ENCODE measurements at places on chromosomes 12 and 14.
A peak's percentile ranks its signal among the peaks of the same experiment; 100 is the strongest.

DNA sequence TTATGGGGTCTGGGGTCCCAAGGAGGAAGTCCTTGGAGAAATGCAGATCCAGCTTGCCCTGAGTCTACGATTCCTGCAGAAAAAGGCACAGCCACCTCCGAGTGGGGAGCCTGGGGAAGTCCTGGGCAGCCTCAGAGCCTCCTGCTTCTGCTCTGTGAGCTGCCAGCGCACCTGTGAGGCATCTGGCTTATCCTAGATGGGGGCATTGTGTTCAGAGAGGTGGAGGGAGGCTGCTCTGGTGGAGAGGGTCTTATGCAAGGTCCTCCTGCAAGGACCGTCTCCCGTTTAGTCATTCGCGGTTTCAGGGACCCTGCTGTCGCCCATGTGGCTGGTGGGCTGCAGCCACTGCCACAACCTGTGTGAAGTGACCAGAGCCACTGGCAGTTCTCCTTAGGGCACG is 53.0 kb upstream of the PRMT8 start:
- DNase-seq, result no peak

DNA sequence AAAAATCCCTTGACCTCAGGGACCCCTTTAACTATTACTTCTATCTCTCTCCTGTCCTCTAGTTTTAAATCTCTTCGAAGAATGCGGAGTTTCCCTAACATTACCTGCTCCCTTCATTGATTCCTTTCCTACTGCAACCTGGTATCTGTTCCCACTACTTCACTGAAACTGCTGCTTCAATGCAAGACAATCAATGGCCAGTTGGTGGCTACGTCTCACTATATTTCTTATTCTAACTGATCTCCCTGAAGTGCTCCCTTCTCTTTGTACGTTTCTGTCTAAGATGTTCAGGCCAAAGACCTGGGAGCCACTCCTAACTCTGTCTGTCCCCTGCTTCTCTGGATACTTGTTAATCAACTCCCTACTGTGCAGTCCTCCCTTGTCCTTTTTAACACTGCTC is 10.3 kb upstream of the KCNA1 start:
- DNase-seq, result no peak

- no peak for DNase-seq
These were observed 310.0 kb downstream of the ADAMTS20 start for GRCh38 chr12:43241986-43242385.

DNA sequence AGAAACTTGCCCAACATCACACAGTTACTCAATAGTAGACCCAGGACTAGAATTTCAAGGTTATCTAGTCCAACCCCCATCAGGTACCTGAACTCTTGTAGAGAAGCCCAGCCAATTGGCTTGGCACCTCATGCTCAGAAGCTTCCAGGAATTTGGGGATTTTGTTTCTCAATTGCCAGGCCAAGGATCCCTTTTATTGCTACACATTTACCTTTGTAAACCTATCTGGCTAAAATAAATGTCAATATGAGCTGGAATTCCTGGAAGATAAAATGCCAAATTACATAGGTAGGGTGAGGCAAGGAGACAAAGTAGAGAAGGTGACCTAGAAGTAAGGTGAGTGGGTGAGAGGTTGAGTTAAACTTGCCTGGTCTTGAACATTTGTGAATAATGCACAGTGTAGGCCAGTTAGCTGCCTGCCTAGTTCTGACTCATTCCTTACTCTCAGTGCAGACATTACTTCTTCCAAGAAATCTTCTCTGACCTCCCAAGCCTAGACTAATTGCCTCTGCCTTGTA is 36.3 kb downstream of the SDR9C7 start:
- no peak for DNase-seq

DNA sequence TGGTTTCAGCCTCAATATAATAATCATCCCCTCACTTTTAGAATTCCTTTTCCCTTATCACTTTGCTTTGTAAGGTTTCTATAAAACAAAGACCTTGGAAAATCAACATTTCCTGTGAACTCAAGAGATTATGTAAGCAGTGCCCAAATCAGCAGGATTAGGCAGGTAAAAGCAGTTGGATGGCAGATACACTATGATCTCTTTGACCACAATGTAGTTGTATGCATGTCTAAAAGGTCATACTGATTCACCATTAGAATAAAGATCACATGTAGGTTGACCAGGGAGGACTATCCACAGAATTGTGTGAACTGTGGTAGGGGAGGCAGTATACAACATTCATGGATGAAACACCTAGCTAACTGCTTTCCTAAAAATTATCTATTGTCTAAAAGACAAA is 57.5 kb downstream of the DENND5B start:
- DNase-seq, result no peak

- no peak for DNase-seq
These were observed 82.4 kb upstream of the DIO3 start for GRCh38 chr14:101478796-101479410.

DNA sequence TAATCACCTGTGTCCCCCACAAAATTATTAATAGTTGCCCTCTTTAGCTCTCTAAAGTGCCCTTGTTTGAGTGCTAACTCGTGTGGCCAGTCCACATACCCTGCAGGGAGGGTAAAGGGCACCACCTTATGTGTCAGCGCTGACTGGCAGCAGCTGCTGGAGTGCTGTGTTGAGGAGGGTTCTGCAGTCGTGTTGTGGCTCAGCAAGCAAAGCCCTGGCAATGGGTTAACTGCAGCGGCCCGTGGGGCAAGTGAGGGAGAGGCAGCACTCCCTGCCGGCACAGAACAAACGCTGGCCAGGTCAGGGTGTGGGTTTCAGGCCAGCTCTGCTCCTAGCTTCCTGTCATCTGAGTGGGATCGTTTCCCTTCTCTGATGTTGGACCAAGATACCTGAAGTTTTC is 369.8 kb downstream of the CACNA1C start:
- DNase-seq, result no peak

- DNase-seq, result no peak
These were observed 28.6 kb upstream of the HSP90B1 start for GRCh38 chr12:103901518-103902173.

DNA sequence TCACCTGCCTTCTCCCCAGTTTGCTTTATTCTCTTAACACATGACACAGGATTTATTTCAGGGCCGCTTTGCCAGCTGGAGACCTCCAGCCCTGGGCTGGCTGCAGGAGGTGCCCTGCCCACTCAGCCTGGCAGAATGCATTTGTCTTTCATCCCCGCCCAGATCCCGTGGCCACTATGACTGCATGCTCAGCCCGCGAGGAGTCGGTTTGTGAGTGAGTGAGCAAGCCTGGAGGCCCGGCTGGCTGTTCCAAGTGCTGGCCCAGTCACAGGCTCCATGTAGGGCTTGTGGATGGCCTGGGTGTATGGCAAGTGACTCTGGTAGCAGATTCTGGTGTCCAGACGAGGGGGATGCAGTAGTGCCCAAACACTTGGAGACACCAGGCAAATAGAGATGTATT is 2.1 kb downstream of the TDP1 start:
- no peak for DNase-seq

- DNase-seq, result no peak
These were observed 66.2 kb downstream of the RNF34 start for GRCh38 chr12:121465921-121466793.

GRCh38 chr12:9626821-9627220 is 19.1 kb upstream of the KLRB1 start:
- no peak for DNase-seq

GRCh38 chr12:8661016-8661415 is 1.6 kb downstream of the MFAP5 start:
- no peak for DNase-seq

GRCh38 chr14:93546642-93547041 is 115.9 kb downstream of the UNC79 start:
- DNase-seq, result no peak

DNA sequence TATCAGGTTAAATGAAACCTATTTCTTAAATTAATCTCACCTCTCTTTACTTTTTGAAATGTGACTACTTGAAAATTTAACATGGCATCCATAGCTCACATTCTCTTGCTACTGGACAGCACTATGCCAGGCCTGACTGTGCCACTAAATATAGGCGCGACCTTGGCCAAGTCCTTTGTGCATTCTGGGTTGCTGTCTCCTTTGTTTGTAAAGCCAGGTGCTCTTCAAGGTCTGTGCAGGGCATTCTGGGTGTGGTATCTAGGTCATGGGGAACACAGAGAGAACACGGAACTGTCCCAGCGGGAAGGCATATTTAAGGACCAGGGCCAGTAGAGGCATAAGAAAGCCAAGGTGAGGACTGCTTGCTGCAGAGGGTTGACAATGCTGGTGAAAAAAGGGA is 121.2 kb downstream of the ZNF664 start:
- DNase-seq, result no peak

- no peak for DNase-seq
These were observed 822 bp upstream of the EIF2B2 start for GRCh38 chr14:75001899-75002298.

GRCh38 chr14:87343652-87344051 is 649.3 kb downstream of the GALC start:
- no peak for DNase-seq

DNA sequence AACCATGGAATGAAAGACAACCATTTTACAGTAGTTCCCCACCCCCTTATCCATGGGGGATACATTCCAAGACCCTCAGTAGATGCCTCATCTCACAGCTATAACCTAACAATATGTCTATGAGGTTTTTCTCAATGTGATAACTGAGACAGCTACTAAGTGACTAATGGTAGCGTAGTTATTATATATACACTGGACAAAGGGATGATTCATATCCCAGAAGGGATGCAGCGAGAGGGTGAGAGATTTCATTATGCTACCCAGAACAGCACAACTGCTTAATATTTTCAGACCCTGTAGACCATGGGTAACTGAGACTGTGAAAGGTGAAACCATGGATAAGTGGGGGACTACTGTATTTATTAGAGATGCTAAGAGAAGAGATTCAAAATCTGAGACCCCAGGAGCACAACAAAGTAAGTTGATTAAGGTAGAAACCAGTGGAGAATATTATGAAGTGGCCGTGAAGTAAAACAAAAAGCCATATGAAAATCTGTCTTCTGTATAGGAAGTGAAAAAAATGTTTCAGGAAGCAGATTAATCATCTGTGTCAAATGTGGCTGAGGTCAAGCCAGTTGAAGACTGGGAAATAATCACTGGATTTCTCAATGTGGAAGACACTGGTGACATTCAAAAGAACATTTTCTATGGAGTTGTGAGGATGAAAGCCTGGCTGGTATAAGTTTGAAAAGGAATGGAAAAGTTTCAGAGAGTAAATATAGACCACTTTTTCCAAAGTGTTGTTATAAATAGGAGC is 77.2 kb downstream of the RPL10L start:
- DNase-seq, result no peak

- DNase-seq, result no peak
These were observed 95.0 kb downstream of the INSM2 start for GRCh38 chr14:35628989-35629388.

- no peak for DNase-seq
These were observed 5.2 kb upstream of the CNPY2 start for GRCh38 chr12:56321027-56321426.

DNA sequence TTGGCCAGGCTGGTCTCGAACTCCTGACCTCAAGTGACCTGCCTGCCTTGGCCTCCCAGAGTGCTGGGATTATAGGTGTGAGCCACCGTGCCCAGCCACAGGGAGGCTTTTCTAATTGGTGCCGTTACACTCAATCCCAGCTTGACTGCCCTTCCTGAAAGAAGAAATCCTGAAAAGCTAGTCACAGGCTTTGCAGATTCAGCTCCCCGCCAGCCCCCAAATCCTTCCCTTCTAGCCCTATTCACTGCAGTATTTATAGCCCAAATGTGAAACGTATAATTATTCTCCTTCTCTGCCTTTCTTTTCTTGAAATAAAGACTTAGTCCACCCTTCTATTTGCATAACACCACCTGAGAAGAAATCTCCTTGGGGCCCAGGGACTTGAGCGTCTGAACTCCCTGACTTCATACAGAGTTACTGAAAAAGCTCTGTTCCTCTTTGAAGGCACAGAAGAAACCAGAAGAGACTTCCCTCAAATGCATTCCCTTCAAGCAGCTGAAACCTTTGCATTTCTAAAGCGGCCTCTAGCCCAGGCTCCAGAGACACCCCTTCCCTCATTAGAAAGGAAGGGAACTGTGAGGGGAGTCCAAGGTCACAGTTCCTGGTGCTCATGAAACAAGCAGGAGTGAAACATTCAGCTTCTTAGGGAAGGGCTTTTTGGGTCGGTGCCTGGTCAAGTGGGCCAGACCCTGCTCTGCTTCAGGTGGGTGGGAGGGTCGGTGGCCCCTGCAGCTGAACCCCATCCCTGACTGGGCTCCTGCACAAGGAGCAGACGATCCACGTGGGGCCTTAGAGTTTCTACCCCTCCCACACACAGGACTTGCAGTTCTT is 42.3 kb upstream of the BATF start:
- DNase-seq, result no peak

- DNase-seq, result peak; percentile 12
These were observed 73.9 kb downstream of the HSD17B6 start for GRCh38 chr12:56836800-56837663.

- peak; percentile 69 for DNase-seq
These were observed 4.4 kb downstream of the AMHR2 start for GRCh38 chr12:53427905-53428594.

Data from GM04503 (cell line).